Stimulated activated CD4-positive, alpha-beta T cell treated with anti-CD3 and anti-CD28 coated beads, Interleukin-4, amount 100 ng/mL, for 48 hours (primary cell): ENCODE measurements at places on chromosomes 7 and 10.

GRCh38 chr7:2170576-2171521 is 61.9 kb downstream of the MAD1L1 start:
- DNase-seq = no peak

DNA sequence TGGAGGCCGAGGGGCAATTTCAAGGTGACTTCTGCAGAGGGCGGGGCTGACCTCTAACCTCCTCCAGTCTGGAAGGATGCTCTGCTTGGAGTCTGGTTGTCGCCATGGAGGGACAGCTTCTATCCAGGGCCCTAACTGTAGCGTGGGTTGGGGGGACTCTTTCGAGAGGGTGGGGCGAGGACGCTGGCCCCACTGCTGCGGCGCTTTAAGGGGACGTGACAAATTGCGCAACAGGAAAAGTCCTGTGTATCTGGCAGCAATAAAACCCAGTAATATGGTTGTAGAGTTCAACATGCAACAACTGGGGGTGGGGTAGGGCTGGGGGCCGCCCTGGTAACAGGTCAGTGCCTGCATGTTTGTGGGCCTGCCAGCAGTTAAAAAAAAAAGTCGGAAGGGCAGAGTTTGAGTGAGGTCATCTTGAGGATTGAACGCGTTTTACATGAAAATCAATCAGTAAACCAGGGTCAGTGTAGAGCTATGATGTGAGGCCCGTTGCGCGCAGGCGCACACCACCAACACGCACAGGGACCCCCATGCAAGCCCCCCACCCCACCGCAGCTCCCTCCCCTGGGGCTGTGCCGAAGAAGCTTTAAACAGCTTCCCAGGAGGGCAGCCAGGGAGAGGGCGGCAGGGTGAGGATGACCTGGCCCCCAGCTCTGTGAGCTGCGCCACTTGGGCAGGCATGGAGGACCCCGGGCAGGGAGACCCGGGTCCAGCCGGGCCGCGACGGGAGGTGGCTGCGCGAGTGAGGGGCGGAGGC is 4.3 kb downstream of the SHH start:
- no peak for DNase-seq

- no peak for DNase-seq
Measured at GRCh38 chr7:108455551-108455997, 662 bp downstream of the NRCAM start.

GRCh38 chr10:12916587-12916986 is 84.9 kb downstream of the CCDC3 start:
- no peak for DNase-seq

GRCh38 chr7:25615003-25615402 is 386.7 kb upstream of the NPVF start:
- no peak for DNase-seq

DNA sequence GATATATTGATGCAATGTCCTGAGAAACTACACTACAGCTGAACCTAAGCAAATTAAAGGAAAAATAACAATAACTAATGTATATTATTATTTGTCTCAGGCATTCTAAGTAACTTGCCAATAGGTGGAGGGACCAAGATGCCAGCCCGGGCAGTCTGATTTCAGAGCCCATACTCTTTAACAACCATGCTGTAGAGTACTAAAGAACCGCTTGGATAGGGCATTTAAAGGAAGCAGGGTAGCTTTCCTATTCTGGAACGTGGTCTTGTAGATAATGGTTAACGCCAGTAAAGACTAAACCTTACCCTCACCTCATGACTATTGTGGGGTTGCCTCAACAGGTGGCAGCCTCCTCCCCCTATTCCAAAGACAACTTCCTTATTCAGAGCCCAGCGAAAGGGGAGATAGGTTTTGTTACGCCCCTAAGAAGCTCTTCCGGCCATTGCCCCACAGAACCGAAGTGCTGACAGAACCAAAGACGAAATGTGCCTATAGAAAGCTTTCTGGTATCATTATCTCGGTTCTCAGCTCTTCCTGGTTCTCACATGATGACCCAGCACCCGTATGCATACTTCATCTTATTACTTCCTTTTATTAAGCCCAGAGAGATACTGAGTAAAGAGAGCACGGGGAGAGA is 707 bp upstream of the C1GALT1 start:
- no peak for DNase-seq

DNA sequence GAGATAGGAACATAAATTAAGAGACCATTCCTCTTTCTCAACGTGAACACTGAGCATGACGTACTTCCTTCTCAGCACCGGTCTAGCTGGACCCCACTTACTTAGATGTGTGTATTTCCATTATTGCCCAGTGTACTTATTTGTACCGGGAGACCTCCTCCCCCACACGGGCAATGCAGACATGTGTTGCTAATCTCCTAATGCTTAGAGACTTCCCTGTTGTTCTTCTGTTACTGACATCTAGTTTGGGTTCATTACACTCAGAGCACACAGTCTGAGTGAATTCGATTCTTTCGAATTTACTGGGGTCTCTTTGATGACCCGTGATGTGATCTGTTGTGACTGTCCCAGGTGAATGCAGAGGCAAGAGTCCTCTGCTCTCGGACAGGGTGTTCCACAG is 260.0 kb downstream of the MAD1L1 start:
- DNase-seq = no peak

DNA sequence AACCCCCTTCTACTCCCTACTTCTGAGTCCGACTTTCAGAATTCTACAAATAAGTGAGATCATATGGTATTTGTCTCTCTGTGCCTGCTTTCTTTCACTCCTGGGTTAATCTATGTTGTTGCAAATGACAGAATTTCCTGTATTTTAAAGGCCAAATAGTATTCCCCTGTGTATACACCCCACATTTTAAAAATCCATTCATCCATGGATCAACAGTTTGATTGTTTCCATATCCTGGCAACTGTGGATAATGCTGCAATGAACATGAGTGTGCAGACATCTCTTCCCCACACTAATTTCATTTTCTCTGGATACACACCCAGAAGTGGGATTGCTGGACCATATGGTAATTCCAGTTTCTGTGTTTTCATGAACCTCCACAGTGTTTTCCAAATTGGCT is 225.8 kb upstream of the TCERG1L start:
- no peak for DNase-seq

DNA sequence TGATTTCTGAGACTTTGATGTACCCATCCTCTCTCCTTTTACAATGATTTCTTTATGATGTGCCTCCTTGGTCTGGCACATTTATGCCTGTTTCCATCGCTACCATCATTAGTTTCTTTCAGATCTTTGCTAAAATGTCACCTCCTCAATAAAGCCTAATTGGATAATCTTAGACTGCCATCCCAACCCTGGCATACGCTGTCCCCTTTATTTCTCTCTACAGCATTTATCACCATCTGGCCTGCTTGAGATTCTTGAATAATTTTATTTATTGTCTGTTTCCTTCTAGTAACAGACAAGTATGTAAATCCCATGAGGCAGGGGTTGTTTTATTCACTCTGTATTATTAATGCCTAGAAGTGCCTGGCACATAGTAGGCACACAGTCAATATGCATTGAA is 6.7 kb upstream of the DNTT start:
- DNase-seq = no peak

- DNase-seq = no peak
Measured at GRCh38 chr7:36217961-36218284, 64.9 kb downstream of the EEPD1 start.

- DNase-seq = no peak
Measured at GRCh38 chr10:114933588-114933987, 4.4 kb upstream of the TRUB1 start.

GRCh38 chr7:137670222-137671064 is 176.3 kb downstream of the DGKI start:
- no peak for DNase-seq

DNA sequence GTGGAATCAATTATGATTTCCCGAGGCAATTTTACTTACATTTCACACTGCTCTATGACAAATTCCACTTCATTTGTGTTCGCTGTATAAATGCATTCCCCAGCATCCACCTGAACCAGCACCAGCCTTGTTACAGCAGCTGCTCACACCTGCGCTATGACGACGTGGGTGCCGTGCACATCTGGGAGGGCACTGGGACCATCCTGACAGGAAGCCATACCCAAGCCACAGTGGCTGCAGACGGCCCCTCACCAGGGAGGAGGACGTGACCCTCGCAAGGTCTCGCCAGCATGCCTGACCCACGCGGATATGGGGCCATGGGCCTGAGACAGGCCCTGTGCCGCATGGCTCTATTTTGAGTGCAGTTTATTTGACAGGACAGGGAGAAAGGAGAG is 201.3 kb downstream of the MAD1L1 start:
- DNase-seq = no peak

DNA sequence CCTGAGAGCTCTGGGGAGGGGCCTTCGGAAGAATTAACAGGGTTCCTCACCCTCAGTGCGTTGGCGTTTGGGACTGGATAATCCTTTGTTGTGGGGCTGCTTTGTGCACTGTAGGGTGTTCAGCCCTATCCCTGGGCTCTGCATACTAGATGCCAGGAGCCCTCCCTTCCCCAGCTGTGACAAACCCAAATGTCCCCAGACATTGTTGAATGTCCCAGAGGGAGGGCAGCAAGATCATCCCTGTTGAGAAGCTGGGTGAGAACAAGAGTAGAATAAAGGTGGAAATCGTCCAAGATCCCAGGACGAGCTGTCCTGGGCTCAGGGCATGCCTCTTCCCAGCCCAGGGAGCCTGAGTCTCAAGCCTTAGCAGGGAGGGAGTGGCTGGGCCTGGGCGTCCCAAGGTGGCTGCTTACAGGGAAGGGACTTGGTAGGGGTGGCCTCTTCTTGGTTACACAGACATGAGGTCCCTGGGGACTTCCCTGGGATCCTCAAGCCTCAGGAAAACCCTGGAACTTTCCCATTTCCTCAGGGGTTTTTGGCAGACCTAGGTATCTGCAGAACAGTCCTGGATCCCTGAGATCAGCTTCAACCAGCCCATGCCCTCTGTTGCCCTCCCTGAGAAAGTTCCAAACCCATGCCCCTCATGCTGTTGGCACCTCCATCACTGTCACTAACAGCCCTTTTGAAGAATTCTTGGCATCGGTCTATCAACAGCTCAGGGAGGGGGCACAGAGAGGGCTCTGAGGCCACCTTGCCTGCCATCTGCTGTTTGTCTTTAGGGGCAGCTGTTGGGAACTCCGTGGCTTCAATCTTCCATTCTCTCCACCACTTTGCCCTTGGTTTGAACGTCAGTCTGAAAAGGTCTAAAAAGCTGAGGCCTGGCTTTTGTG is 53.7 kb downstream of the GOLGA7B start:
- DNase-seq = no peak

- no peak for DNase-seq
Measured at GRCh38 chr7:69775231-69775771, 177.0 kb downstream of the AUTS2 start.

GRCh38 chr7:36045326-36045725 is 107.7 kb upstream of the EEPD1 start:
- no peak for DNase-seq

DNA sequence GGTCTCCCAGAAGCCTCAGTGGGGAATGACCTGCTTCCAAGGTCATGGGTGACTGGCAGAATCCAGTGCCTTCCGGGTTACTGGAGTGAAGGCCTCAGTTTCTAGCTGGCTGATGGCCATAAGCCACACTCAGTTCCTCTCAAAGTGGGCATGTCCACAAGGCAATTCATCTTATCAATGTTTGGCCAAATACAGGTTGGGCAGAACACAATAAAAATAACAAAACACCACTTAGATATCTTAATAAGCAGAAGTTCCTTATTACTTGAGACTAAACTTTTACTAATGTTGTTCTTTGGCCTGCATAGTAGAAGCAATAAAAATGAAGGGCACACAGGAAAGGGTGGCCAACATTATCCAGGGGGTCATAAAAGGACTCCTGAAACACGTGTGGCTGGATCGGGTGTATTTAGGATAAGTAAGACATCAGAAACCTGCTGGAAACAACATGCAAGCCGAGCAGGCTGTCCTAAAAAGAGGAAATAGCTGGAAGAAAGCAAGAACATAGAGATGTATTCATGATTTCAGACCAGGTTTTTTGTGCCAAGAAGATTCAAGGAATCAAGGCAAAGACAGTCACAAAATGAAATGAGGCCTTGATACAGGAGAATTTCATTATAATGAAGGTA is 19.6 kb upstream of the AKR1C2 start:
- DNase-seq = no peak
